ENCODE measurements at places on chromosomes 3 and 15.

DNA sequence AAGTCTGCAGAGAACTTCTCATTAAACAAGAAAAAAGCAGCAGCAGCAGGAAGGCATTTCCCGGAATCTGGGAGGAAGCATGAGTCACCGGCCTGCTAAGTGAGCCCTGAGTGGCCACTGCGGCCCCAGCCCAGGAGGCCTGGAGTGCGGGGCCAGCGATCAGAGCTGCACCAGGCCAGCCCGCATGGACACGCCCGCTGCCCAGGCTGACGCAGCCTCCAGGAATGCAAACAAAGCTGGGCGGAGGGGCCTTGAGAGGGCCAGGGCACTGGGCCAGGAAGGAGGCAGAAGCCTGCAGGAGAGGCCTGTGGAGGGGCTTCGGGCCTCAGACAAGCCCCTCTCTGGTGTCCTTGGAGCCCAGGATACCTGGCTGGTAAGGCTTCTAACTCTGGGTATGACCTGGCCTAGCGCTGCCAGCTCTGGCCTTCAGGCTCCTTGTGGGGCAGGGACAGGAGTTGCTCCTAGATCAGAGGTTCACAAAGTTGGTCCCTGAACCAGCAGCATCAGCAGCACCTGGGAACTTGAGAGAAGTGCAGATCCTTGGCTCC lies 101.2 kb downstream of the SMAD6 start:
- DNase-seq = peak; percentile 96

- no peak for DNase-seq
Observed at GRCh38 chr3:174863488-174863887, 4.4 kb downstream of the NAALADL2 start.

- DNase-seq = no peak
Observed at GRCh38 chr3:37862903-37863815, 1.5 kb downstream of the CTDSPL start.

DNA sequence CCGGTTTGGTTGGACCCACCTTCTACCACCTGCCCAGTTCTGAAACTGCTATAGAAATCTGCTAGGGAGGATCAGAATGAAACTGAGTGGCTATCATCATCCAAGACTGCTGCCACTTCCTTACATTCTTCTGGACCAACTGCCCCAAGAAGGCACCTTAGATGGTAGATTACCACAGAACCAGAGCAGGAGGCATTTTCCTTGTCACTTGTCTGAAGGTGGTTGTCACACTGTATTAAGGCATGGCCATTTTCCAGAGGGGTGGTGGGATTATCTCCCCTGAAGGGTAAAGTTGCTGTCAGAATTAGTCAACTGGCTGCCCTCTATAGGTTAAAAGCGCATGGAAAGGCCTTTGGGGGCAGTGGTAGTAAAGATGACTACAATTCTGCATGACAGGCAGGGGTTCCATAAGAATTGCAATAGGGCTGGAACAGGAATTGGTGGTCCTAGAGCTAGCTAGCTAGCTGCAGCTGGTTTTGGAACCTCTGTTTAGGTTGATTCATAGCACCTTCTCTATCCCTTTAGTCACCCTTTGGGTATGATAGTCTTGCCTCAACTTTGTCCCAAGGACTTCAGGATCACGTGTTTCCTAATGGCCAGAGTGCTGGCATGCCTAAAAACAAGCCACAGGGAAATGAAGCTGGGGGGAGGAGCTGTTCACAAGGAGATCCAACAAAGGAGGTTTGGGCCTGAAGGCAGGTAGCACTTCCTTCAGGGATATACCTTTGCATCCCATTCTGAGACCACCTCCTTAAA lies 4.8 kb upstream of the CSPG5 start:
- DNase-seq = no peak

GRCh38 chr3:159158801-159159200 lies 356.9 kb downstream of the MFSD1 start:
- DNase-seq = no peak

- no peak for DNase-seq
Observed at GRCh38 chr15:83476708-83477107, 29.6 kb downstream of the SH3GL3 start.

GRCh38 chr3:46463120-46463867 lies 1.4 kb downstream of the LTF start:
- DNase-seq = peak; percentile 81

DNA sequence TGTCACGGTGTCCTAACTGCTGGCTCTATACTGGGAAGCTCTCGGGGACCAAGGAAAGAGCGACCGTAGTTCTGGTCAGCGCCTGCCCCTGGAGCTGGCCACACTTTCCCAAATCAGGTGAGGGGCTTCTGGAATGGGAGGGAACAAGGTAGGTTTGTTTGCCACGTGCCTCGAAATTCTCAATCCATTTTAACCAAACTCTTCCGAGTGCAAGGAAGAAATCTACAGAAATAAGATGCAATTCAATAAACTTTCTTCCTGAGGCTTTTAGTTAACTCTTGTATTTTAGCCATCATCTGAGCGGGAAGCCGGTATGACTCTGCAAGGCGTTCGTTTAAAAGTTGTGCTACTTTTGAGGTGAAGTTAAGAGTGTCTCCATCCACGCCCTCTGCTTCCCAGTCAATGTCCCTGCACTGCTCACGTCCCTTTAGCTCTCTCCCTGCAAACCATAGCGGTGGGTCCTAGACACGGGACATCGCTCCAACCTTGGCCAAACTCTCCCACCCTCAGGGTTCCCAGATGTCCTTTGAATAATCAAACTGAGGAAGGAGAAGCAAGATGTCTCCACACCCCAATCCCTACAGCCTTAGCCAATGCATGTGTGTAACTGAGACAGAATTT lies 597 bp downstream of the AGTR1 start:
- no peak for DNase-seq

- no peak for DNase-seq
Observed at GRCh38 chr3:74173090-74173489, 441.4 kb downstream of the CNTN3 start.

GRCh38 chr15:23687143-23687470 lies at the start of gene NDN:
NDN (minus strand) TSS chr15:23687305; CDS start chr15:23687217, 88 bp downstream.
- DNase-seq = no peak

DNA sequence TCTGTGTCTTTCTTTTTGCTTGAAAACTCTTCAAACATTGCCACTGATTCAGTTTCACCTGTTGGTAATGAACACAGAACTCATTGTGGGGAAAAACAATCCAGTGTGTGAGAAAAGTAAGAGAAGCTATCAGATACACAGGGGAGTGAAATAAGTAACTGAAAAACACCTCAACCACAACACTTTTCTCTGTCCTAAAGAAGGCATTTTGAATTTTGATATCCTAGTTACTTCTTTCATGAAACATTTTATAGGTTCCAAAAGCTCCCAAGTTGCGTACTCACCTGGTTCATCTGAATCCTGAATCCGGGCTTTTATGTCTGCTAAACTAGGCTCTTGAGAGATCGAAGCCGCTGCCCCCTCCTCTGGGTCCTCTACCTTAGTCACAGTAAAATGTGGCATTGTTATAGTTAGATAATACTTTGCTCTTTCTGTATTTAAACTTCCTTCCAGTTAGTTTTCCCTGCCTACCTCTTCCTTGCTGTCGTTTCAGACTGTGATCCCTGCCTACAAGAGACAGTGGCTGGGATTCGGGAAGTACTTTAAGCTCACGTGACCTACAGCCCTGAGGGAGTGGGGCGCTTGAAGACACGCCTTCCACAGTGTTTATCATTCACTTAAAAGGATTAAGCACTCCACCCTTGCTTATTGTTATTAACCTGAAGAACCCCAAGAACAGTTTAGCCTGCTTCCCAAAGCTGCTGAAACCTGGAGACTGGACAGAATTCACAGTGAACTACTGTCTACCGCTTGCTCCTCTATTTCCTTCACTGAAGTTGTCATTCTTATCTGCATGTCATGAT lies 19.1 kb downstream of the SLC12A6 start:
- DNase-seq = no peak

- DNase-seq = no peak
Observed at GRCh38 chr3:43999728-44000319, 241.9 kb upstream of the TOPAZ1 start.

DNA sequence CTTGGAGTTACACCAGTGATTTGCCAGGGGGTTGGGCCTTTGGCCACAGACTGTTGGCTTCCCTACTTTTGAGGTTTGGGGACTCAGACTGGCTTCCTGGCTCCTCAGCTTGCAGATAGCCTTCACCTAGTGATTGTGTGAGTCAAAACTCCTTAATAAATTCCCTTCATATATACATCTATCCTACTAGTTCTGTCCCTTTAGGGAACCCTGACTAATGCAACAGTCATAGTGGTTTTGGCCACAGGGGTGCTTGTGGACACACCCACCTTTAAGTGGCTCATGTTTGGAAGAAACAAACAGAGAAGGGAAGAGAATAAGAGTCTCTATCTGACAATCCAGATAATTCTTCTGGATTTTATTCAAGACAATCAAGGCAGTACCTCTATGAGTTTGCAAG lies 457.7 kb downstream of the EPHA3 start:
- DNase-seq = no peak

DNA sequence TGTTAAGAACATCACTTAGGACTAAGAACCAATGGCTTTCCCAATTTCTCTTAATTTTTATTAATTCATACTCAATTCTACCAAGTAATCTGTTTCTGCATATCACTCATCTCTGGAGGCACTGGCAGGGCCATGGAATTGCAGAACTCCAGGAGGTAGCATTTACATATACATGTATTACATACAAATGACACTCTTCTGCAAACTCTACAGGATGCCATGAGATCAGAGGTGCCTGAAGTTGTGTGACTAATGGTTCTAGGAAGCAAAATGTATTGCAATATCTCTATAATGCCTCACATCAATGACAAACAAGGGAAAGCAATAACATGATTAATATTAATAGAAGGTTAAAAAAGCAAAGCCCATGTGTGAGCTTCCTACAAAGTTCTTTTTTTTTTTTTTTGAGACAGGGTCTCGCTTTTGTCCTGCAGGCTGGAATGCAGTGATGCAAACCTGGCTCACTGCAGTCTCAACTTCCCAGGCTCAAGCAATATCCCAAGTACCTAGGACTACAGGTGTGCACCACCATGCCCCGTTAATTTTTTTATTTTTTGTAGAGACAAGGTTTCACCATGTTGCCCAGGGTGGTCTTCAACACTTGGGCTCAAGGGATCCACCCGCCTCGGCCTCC lies 33.0 kb downstream of the DENND6A start:
- no peak for DNase-seq

GRCh38 chr3:5016211-5017161 lies 37.2 kb downstream of the BHLHE40 start:
- DNase-seq = no peak

GRCh38 chr15:90991587-90992285 lies 2.6 kb downstream of the PRC1 start:
- no peak for DNase-seq

DNA sequence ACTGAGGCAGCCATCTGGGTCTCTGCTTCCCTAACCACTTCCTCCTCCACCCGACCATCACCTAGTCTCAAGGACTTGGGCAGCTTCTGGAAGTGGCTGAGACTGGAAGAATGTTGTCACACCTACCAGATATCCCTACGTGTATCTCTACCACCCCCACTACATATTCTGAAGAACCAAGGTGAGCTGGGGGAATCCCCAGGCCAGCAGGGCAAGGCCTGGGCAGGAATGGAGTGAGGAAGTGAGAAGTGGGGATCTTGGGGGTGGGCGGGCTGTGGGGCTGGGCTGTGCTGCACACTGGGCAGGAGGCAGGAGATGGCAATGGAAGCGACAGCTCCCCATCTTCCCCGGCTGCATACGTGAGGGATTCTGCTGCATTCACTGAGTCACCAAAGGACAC lies 17.5 kb upstream of the ALDH1A3 start:
- peak; percentile 8 for DNase-seq

DNA sequence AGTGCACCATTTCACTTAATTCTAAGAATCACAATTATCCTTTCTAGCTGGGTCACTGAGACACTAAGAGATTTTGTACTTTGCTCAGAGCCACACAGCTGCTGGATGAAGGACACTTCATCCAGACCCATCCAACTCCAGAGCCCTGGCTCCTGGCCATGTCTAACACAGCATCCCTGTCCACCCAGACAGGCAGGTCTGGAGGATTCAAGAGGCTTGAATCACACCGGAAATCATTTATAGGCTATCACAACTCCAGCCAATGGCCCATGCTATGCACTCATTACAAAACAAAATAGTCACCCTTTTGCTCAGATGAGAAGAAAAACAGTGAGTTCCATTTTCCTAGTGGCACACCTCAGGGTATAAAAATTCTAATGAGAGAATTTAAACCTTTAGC lies 198.2 kb upstream of the LMCD1 start:
- no peak for DNase-seq

DNA sequence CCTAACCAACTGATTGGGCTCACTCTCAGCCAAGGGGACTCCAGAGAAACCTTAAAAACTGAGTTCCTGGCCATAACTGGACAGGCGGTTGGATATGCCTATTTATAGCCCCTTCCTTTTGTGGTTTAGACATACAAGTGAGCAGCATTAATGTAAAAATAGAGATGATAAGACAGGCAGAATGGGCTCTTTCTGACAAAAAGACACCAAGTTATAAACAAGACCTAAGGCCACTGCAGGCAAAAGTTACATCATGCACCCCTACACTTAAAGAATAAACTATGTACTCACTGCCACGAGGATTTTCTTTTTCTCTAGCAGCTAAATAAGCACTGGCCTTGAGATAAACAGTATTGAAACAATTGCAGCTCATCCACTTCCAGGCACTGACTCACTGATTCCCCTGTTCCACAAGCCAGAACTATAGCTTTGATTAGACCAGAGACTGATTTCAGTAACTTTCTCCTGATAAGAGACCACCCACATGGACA lies 30.1 kb downstream of the SUCNR1 start:
- no peak for DNase-seq

- DNase-seq = no peak
Observed at GRCh38 chr15:74724570-74725224, 631 bp downstream of the CYP1A1 start.

DNA sequence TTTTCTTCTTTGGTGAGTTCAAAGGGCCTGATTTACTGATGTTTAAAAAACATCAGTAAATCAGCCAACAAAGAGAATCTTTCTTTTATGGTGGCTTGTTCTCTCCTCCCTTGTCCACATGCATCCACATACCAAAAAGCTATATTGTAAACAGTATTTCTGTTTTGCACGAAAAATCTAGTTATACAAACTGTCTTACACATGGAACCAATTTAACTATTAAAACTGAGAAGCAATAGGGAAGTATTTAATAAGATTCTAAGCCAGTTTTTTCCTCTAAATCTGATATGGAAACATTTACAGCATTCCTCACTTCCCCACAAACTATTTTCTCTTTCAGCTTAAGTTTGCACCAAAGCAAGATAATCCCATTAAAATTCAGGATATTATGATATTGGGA lies 110.8 kb upstream of the ICE2 start:
- DNase-seq = no peak

- no peak for DNase-seq
Observed at GRCh38 chr3:16884748-16885592, at the start of gene PLCL2. PLCL2 (plus strand) TSS chr3:16884955; CDS start chr3:16885040, 85 bp downstream.

- no peak for DNase-seq
Observed at GRCh38 chr3:110419096-110419495, 652.5 kb upstream of the NECTIN3 start.

- DNase-seq = no peak
Observed at GRCh38 chr3:183541738-183542137, 13.8 kb downstream of the KLHL6 start.

- DNase-seq = no peak
Observed at GRCh38 chr15:92687195-92687602, 31.6 kb upstream of the FAM174B start.

- no peak for DNase-seq
Observed at GRCh38 chr3:112560721-112561483, 860 bp downstream of the ATG3 start.
